ENCODE measurements at places on chromosomes 5 and 9.

DNA sequence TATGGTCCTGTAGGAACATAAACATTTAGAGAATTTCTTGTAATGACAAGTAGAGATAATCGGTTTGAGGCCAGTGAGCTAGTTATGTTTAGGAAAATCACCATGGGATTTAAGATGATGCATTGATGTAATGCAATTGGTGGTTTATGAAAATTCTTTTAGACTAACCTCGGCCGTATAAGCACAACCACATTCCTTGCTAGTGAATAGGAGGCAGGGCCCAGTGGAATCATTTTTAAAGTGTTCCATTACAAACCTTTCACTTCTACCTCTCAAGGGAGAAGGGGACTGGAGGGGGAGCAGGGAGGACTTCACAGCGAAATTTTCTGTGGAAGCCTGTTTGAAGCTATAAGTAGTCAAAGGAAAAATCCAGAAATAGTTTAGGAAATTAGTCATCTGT lies 71.8 kb upstream of the NFIL3 start:
- DNase-seq = no peak

- no peak for DNase-seq
Measured at GRCh38 chr9:14054096-14054495, 259.8 kb downstream of the NFIB start.

GRCh38 chr9:21434202-21435014 lies 5.8 kb upstream of the IFNA1 start:
- DNase-seq = no peak

DNA sequence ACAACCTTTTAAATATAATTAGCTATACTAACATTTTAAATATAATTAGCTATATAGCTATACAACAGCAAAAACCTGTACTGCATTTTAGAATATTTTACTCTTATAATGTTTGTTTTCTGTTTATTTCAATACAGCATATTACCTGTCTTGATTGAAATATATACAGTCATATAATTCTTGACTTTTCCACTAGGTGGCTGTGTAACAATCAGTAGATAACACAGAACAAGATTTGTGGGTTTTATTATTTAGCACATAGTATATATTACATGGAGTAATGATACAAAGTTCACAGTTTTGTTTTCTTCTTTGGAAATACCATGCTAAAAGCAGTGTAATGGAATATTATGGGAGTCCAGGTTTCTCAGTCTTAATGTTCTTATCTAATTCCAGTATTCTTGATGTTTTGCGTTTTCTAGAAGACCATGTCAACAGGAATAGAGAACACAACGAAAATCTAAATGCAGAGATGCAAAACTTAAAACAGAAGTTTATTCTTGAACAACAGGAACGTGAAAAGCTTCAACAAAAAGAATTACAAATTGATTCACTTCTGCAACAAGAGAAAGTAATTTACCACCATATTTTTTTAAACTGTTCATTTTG lies 13.3 kb downstream of the HMMR start:
- DNase-seq = no peak

GRCh38 chr9:134922932-134923240 lies 5.2 kb upstream of the FCN1 start:
- no peak for DNase-seq

- no peak for DNase-seq
Measured at GRCh38 chr5:107705402-107706014, 34.8 kb upstream of the EFNA5 start.

GRCh38 chr9:120904061-120904977 lies 22.3 kb downstream of the TRAF1 start:
- no peak for DNase-seq

- no peak for DNase-seq
Measured at GRCh38 chr5:398475-399295, 44.3 kb upstream of the EXOC3 start.

GRCh38 chr5:82882316-82882715 lies 194.9 kb downstream of the TMEM167A start:
- DNase-seq = no peak

DNA sequence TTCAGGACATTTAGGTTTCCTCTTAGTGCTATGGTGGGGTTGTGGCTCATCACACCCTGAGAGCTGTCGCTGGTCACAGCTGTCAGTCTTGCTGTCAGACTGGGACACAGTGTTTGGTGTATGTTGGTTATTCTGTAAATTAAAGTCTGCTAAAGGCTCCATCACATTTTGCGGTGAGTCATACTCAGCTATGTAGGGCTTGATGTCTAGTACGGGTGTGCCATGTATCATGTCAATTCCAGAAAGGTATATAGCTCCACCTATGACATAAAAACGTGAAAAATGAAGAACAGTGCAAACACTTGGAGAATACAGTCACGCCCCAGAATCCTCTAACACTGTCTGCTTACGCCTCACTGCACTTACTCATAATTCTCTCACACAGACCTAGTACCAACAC lies 11.9 kb downstream of the TRMO start:
- no peak for DNase-seq

GRCh38 chr5:159877894-159878448 lies 38.3 kb upstream of the ADRA1B start:
- DNase-seq = no peak

Measured in GM18507 (cell line).